ENCODE measurements at places on chromosomes 1 and 21.

- DNase-seq = no peak
These were observed 32.7 kb upstream of the ZBTB40 start for GRCh38 chr1:22418933-22419382.

- no peak for DNase-seq
These were observed 2.4 kb downstream of the CD84 start for GRCh38 chr1:160576884-160577283.

DNA sequence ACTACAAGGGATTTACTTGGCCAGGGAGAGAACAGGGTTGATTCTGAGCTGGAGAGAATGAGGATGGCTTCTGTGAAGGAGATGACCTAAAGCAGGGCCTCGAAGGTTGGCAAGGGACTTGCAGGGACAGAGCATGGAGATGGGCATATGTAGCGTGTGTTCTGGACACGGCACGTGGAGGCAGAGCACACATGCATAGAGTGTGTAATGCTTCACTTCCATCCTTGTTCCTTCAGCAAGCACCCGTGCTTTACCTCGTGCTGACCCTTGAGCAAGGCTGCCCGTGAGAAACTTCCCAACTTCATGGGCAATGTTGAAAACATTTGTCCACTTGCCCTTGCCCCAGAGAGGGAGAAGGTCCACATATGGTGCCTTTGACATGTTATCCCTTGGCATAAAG is 33.1 kb downstream of the NFIA start:
- no peak for DNase-seq

DNA sequence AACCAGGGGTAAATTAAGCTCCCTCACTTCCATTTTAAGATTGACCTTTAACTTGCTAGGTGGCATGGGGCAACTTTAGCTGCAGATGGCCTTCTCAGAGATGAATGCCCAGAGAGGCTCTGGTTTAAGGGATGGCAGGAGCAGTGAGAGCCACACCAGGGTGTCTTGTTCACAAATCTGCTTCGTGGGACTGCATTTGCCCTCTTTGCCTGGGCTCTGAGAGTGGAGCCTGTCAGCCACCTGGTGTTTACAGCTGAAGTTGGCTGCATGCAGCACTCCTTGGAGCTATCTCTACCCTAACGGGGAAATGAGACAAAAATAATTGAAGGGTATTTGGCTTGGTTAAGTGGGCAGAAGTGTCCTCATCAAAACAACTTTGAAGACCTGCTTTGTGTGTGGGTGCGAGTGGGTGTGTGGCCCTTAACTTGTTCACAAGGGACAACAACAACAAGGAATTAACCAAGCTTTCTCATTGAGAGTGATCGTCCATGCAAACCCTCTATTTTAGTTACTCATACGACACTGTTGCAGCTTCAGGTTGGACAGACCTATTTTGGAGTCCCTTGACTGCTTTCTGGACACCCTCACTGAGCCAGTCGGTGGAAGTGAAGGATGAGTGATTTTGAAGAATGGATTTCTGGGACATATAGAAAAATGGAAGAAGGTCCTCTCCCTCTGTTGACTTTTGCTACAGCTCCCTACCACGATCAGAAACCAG is 29.8 kb downstream of the PGM1 start:
- no peak for DNase-seq

- no peak for DNase-seq
These were observed 46.2 kb upstream of the SLC2A1 start for GRCh38 chr1:43004587-43005459.

DNA sequence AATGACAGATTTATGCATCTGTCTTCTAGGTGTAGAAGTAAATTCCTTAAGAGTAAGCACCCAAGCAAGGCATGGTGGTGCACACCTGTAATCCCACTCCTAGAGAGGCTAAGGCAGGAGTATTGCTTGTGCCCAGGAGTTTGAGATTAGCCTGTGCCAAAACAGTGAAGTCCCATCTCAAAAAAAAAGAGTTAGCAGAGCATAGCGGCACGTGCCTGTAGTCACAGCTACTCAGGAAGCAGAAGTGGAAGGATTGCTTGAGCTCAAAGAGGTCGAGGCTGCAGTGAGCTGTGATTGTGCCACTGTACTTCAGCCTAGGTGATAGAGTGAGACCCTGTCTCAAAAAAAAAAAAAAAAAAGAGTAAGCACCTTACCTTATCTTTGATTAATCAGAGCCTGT is 15.1 kb upstream of the TIPRL start:
- DNase-seq = no peak

DNA sequence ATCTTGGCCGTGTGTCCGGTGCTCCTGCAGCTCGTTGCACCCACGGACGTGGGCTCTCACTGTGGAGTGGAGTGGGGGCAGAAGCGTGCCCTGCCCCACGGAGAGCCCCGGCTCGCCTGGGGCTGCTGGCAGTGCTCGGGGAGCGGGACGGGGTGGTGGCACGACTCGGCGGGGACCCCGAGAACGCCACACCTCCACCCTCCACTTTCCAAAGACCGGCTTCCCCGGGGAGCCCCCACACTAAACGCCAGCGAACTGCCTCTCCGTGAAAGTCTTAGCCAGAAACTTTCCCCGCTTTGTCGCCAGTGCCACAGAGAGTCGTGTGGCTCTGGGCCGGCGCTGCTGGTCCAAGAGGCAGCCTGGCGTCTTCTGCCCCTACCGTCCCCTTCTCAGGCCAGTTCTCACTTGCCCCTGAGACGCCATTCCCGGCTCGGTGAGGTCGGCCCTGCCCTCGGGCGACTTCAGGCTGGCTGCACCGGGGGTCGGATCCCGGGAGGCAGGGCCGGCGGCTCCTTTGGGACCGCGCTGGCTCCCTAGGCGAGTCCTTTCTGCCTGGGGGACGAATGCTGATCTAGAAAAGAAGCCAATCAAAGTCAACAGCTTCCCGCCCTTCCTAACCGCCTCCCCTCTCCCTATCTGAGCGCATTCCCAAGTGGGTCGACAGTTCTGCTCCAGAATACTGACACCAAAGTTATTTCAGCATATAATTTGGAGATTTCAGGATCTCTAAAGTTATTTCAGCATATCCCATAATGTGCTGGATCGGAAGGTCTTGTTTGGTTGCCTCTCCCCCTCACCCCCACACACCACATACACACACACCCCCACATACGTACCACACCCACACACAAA is 2.6 kb upstream of the SAMD13 start:
- DNase-seq = no peak

DNA sequence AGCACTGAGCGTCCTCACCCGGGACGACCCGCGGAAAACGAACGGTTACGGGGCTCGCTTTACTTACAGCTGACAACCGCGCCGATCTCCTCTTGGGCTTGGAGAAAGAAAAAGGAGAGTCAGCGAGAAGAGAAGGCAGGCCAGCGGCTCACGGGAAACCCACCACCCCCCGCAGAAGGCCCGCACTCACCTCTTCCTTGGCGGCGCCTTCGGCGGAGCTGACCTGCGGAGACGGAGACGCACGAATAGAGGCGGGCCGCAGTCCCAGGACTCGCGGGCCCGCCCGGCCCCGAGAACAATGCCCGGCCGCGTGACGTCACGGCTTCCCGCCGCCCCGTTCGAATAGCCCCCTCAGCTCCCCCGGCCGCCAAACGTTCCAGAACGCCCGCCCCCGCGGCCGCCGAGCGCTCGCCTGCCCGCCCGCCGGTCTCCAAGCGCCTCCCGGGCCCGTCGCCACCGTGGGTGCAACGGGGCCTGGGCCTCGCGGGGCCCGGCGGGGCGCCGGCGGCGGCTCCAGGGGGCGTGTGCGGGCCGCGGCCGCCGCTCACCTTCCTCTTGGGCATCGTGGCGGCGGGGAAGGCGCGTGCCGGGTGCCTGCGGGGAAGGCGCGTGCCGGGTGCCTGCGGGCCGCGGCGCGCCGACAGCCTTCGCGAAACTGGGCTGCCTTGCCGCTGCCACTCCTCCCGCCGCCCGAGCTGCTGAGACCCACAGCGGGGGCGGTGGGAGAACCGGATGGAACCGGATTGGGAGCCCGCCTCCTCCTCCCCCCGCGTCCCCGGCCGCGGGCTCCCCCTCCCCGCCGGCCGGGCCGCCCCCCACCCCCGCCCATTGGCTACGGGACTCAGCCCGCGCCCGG is at the start of gene HMGN1:
HMGN1 (minus strand) TSS at position 734 of the 856 bp plus-strand sequence; CDS start at position 563, 171 bp downstream.
- DNase-seq = peak; percentile 90
